Progenitor cell of endocrine pancreas (in vitro differentiated cells): ENCODE measurements at places on chromosomes 4 and X. TPM values are rescaled to one million over a fixed set of nuclear protein-coding genes. Genes with fewer than 3 reads are reported as not detected.

DNA sequence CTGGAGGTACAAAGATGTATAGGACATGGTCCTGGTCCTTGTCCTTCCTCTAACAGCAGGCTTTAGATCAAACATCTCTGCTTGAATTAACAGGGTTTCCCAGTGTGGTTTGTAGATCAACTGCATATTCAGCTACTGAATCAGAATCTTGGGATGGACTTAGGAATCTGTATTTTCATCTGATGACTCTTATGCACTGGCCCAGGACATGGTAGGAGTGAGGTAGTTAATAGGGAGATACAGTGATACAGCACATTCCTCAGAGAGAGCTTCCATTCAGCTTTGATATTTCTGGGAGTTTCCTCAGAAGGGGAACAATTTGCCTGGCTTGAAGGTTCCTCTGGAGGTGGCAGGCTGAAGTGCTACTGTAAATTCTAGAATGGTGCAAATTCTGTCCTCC is 203.1 kb downstream of the LARP7 start:
- DNase-seq, result no peak

- no peak for DNase-seq
These were observed 64.4 kb upstream of the TEX13D start for GRCh38 chrX:124268099-124268498.

- no peak for DNase-seq
These were observed 128.2 kb downstream of the ASMT start for GRCh38 chrX:1743105-1743504.

DNA sequence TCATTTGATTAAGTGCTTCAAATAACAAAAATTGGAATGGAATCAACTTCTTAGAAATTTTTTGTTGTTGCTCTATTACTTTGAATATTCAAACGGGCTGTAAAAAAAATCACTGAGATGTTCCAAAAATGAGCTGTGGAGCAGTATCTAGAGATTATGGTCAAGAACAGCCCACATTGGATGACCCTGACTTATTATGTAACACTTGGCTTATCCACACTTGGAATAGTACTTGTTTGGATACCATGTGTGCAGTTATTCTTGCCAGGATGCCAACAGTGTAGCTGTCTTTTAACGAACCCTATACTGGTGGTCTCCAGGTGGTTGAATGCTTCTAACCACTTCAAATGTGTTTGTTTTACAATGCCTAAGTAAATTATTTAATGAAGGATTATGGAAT is 64.9 kb upstream of the CAMK2D start:
- no peak for DNase-seq

DNA sequence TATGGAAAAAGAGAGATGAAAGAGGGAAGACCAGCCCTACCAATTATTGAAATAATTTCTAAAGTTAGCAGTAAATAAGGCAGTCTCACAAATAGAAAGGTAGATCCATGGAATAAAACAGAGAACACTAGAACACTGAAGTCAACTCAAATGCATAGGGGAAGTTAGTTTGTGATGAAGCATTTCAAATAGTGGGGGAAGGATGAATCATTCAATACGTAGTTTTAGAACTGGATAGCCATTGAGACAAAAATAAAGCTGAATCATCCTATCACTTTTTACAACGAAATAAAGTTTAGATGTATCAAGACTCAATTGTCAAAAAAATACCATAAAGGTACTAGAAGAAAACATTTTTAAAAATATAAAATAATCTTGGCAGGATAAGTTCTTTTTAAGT is 143.2 kb upstream of the DGKK start:
- DNase-seq, result no peak

Gene TECRL
- not detected in 2 replicates for total RNA-seq

Gene VCX3B
- total RNA-seq, result not detected in 2 replicates

Gene SLC2A9
- 3.1 and 3.2 TPM in 2 replicates for total RNA-seq

Gene PHKA2
- 65.9 and 71.6 TPM in 2 replicates for total RNA-seq
